EL (cell line): ENCODE measurements at places on chromosomes 13 and 19.

- DNase-seq, result no peak
Measured at GRCh38 chr13:113884821-113885220, 20.9 kb upstream of the GAS6 start.

DNA sequence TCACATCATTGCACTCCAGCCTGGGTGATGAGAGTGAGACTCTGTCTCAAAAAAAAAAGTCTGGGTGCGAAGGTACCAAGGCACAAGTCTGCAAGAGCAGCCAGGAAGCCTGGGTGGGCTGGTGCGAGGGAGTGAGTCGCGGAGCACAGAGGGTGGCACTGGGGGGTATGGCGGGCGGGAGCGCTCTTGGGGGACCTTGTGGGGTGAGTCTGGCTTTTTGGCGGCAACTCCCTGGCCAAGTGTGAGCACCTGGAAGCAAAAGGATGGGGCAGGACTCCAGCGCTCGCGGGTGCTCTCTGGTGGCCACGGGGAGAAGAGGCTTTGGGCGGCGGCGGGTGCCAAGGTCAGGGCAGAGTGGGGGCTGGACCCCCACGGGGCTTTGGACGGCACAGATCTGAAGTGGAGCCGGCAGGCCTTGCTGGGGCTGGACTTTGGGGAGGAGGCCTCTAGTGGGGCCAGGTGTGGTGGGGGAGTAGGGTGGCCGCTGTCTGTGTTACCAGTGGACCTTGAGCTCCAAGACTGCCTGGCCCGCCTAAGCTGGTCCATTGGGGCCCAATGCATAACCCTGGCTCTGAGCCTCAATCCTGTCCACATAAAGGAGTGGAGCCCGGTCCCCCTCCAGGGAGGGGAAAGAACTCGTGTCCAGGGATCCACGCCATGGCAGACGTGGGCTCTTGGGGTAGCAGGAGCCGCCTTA, 1.6 kb downstream of the P2RY11 start:
- peak; percentile 42 for DNase-seq

DNA sequence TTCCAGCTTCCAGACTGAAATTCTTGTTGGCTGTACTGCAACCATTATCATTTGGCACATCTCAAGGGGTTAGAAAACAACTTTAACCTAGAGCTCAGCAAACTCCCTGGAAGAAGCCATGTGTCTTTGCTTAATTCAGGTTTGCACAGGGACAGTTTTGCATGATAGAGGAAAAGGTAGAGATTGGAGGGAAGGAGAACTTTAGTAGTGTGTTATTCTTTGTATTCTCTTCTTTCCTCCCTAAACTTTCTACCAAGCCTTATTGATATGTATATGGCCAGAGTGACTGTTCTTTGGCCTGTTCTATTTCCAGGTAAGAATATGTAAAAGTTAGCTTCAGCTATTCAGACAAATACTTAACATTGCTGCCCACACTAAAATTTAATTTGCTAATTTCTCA, 53.1 kb downstream of the UGGT2 start:
- no peak for DNase-seq

DNA sequence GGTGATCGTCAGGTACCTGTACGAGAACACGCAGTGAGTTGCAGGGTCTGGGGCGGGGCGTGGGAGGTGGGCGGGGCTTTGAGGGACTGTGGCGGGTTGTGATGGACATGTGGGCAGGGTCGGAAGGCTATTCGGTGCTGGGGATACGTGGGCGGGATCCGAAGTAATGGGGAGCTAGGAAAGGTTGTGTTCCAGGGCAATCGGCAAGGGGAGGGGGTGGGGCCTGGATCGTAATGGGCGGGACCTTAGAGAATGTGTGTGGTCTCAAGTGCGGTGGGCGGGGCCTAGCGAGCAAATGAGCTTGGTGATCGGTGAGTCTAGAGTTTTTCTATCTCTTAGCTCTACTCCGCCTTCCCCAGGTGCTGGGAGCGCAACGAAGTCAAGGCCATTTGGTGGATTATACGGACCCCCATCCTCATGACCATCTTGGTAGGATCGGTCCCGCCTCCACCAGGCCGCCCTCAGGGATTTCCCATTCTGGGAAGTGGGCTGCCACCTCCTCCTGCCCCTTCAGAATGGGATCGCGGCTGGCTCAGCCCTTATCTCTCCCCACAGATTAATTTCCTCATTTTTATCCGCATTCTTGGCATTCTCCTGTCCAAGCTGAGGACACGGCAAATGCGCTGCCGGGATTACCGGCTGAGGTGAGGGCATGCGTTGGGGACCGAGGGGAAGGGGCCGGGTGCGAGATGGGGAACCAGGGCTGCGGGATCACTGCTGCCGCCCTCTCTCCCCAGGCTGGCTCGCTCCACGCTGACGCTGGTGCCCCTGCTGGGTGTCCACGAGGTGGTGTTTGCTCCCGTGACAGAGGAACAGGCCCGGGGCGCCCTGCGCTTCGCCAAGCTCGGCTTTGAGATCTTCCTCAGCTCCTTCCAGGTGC, 9.6 kb downstream of the GIPR start:
- peak; percentile 95 for DNase-seq

DNA sequence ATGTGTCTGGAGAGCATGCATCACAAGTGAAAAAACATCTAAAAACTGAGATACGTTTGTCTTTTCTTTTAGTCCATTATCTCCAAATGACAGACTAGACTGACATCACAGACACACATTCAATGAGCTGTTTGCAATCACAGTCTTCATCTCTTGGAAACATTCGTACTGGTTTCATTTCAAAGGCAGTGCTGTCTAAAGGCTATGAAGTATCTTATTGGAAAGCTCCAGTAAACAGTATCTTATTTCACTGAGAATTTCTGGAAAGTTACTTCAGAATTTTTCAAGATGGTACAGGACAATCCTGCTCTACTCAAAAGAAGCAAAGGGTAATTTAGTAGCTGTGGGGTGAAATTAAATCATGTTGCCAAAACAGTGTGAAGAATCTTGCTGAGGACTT, 53.5 kb upstream of the TNFRSF19 start:
- DNase-seq, result no peak

DNA sequence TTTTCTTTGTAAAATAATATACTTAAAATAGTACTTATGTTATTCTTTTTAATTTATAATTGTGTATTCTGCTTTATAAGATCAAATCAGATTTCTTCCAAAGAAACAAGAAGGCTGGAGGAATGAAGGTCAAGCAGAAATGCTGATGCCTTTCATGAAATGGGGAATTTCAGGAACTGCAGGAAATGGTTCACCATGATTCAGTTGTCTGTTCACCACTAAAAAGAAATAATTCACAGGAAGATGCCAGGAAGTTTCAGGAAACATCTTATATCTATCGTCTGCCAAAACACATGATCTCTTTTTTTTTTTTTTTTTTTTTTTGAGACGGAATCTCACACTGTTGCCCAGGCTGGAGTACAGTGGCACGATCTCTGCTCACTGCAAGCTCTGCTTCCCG, 15.7 kb upstream of the SCEL start:
- no peak for DNase-seq

DNA sequence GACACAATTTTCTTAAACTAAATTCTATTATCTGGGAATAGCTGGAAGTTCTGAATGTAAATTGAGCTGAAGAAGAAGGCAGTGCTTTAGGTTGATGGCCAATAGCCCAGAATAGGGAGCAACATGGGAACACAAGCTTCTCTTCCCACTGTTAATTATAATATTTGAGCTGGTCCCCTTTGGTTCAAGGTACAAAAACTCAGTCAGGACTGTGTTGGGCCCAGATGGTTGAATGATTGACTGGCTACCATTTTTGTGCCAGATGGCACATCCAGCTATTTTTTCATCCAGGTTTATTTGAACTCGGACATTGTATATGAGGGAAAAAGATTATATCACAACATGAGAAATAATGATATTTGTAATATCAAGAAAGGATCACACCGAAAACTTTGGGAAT, 458.9 kb downstream of the SLITRK1 start:
- no peak for DNase-seq

DNA sequence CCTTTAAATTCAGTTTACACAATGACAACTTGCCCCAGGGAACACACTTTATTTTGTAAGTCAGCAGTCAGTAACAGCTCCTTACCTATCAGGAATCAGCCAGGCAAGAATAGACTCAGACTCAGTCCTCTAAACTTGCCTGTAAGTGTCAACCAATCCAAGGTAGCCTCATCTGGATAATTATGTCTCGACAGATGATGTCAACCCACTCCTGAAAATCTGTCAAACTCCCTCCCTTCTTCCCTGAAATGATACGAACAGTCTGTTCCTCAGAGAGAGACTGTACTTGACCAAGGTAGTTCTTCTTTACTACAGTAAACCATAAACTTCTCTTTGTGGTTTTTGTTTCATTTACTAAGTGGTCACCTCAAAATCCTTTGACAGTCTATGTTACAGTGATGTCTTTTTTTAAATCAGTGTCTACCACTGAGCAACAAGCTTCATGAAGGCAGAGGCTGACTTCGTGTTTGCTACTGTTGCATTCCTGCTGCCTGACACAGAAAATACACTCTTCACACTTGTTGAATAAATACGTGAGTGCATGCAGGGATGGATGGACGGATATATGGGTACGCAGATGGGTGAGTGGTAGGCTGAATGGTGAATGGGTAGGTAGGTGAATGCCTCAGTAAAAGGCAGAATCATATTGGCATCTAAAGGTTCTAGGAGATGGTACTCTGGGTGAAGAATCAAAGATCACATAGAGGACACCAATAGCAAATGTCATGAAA, 17.5 kb upstream of the FREM2 start:
- no peak for DNase-seq

DNA sequence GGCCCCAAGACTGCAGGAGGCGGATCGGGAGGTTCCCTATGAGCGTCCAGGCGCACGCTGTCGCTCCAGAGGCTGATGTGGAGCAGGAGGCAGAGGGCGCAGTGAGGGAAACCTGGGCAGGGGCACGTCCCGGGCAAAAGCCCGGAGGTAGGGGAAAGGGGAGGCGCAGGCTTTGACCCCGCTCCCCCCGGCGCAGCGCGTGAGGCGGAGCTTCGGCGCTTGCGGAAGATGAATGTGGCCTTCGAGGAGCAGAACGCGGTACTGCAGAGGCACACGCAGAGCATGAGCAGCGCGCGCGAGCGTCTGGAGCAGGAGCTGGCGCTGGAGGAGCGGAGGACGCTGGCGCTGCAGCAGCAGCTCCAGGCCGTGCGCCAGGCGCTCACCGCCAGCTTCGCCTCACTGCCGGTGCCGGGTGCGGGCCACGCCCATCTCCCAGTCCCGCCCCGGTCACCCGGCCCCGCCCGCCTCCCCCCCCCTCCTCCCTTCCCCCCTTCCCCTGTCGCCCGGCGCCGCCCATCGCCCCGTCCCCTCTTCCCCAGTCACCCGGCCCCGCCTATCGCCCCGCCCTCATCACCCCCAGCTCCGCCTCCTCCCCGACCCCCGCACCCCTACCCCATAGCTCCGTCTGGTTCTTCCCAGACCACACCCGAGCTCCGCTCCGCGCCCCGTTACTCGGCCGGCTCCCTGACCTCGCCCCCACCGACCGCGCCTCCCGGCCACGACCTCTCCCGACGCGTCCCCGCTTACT, 4.1 kb downstream of the HMG20B start:
- DNase-seq, result no peak

DNA sequence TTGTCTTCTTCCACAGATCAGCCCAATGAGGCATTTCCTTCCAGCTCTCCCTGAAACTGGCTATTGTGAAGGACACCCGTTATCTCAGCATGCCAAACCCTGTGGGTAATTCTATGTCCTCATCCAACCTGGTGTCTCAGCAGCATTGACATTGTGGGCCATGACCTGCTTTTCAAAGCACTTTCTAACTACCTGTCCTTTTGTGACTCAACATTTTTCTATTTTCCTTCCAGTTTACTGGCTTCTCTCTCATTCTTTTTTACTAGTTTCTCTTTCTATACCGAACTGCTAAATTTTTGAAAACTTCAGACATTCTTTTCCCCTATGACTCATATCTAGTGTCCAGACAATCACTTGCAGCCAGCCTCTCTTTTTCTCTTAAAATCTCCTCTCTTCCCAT, 136.4 kb upstream of the HTR2A start:
- peak; percentile 59 for DNase-seq

GRCh38 chr13:97743938-97744337, 209.5 kb upstream of the IPO5 start:
- DNase-seq, result peak; percentile 2

GRCh38 chr13:103844471-103844870, 778.3 kb upstream of the SLC10A2 start:
- DNase-seq, result no peak

- DNase-seq, result peak; percentile 14
Measured at GRCh38 chr13:84446972-84447639, 564.8 kb upstream of the SLITRK1 start.

DNA sequence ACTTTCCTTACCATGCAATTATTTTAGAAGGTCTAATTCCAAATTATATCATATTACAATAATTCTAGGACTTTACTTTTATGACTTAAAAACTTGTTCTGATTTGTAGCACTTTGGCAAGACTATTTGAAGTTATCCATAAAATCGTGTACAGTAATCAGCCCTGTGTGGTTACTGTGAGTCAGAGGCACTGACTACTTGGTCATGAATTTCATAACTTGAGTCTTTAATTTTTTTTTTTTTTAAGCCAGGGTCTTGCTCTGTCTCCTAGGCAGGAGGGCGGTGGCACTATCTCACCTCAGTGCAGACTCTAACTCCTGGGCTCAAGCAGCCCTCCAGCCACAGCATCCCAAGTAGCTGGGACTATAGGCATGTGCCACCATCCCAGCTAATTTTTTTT, 1319.2 kb upstream of the SLC10A2 start:
- DNase-seq, result peak; percentile 4

DNA sequence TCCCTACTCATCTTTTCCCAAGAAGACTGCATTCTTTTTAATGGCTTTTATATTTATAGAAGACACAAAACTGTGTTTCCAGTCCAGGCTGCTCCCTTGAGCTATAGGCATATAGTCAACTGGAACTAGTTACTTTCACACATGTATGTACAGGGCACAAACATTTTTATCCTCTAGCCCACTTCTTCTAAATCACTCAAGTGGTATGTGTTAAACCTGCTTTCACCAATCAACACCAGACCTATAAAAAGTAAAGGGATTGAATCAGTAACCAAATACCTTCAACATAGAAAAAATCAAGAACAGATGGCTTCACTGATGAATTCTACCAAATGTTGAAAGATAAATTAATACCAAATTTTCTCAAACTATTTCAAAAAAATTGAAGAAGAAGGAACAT, 584.2 kb upstream of the SLITRK1 start:
- DNase-seq, result no peak

DNA sequence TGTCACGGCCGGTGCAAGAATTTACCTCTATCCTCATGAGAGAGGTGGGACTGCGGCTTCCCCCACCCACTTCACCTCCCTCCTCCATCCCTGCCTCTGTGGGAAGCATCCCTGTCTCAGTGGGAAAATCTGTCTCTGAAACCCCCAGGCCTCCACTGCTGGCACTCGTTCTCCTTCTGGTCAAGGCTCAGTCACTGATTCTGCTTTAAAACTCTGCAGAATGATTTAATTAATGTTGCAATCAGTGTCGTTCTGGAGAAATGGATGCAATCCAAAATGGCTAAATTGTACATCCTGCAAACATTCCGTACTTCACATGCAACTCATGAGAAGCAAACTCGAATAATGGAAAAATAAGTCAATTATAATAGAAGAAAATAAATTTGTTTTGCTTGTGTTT, 5.6 kb downstream of the RASL11A start:
- DNase-seq, result no peak

GRCh38 chr13:28012896-28013295, 24.4 kb upstream of the URAD start:
- no peak for DNase-seq
